Heart right ventricle (tissue), 16 donors: ENCODE measurements at places on chromosomes 4 and X. TPM values are rescaled to one million over a fixed set of nuclear protein-coding genes. Genes with fewer than 3 reads are reported as not detected.
A peak's percentile ranks its signal among the peaks of the same experiment; 100 is the strongest.

DNA sequence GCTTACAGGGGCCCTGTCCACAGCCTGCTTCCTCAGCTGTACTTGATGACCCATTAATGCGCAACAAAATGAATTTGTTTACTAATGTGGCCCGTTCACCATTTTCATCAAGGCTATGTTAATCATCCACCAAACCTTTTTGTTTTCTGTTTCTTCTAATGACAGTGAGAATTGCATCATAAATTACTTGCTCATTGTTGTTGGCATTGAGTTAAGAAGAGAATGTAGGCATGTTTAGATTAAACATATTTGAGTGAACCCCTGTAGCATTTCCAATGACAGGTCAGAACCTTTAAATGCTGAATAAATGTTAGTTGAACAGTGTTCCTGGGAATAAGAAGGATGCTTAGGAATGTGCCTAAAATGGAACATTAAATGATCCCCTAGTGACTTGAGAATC is 183.4 kb downstream of the SPRY1 start:
- no peaks in the 10 kb centered on the region for H3K4me1 ChIP-seq
- H3K27ac ChIP-seq: no peak overlapping the region
- no peak overlapping the region for H3K4me3 ChIP-seq
- H3K27me3 ChIP-seq: no peaks in the 10 kb centered on the region
- no peaks in the 10 kb centered on the region for H3K36me3 ChIP-seq

Gene TMSB15A
- not detected for total RNA-seq

GRCh38 chrX:69361311-69361845 is 142.7 kb upstream of the NALF2 start:
- no peaks in the 10 kb centered on the region for H3K4me1 ChIP-seq
- peak; percentile 16 for DNase-seq
- H3K4me3 ChIP-seq: no peak overlapping the region
- no peak overlapping the region for H3K27ac ChIP-seq
- H3K36me3 ChIP-seq: no peaks in the 10 kb centered on the region

DNA sequence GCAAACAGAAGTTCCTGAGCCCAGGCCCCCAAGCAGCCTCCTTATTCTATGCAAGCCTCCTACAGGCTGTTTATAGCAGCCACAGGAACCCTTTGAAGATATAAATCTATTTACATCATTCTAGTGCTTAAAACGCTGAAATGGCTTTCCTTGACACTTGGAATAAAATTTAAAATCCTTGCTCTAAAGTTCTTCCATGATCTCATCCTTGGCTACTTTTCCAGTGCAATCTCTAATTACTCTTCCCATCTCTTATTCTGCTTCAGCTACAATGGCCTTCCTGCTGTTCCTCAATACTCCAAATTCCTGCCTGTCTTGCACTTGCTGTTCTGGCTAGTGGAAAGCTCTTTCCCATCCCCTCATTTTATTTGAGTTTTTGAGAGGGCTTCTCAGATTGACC is 634.2 kb upstream of the NR3C2 start:
- H3K27ac ChIP-seq: no peak overlapping the region
- DNase-seq: no peak
- H3K4me3 ChIP-seq: no peak overlapping the region
- no peaks in the 10 kb centered on the region for H3K4me1 ChIP-seq
- no peaks in the 10 kb centered on the region for H3K36me3 ChIP-seq

GRCh38 chr4:76203541-76203940 is 10.1 kb downstream of the SCARB2 start:
- H3K27ac ChIP-seq: no peak overlapping the region
- no peak overlapping the region for H3K4me3 ChIP-seq
- DNase-seq: no peak
- no peaks in the 10 kb centered on the region for H3K27me3 ChIP-seq
- no peaks in the 10 kb centered on the region for H3K36me3 ChIP-seq
- H3K4me1 ChIP-seq: peaks cover 85% of the 10 kb centered on the region

GRCh38 chr4:11843927-11844326 is 415.2 kb upstream of the HS3ST1 start:
- no peak for DNase-seq
- no peaks in the 10 kb centered on the region for H3K36me3 ChIP-seq
- H3K4me3 ChIP-seq: no peak overlapping the region
- no peak overlapping the region for H3K27ac ChIP-seq
- H3K4me1 ChIP-seq: no peaks in the 10 kb centered on the region

- no peak overlapping the region for H3K4me3 ChIP-seq
- no peaks in the 10 kb centered on the region for H3K36me3 ChIP-seq
- no peak overlapping the region for H3K27ac ChIP-seq
Measured at GRCh38 chr4:804804-805203, 21.1 kb downstream of the CPLX1 start.

Gene ACSL4
- 62.0 TPM for total RNA-seq

- DNase-seq: peak; percentile 46
- H3K27ac ChIP-seq: no peak overlapping the region
- no peaks in the 10 kb centered on the region for H3K4me1 ChIP-seq
Measured at GRCh38 chrX:119067023-119067739, 5.6 kb upstream of the CT47C1 start.

GRCh38 chr4:59039046-59039445 is 1928.9 kb upstream of the IGFBP7 start:
- H3K36me3 ChIP-seq: no peaks in the 10 kb centered on the region
- H3K27me3 ChIP-seq: no peaks in the 10 kb centered on the region
- DNase-seq: no peak
- H3K4me1 ChIP-seq: no peaks in the 10 kb centered on the region
- H3K4me3 ChIP-seq: no peak overlapping the region
- no peak overlapping the region for H3K27ac ChIP-seq

Gene KLHL13
- total RNA-seq: 16.5 TPM

DNA sequence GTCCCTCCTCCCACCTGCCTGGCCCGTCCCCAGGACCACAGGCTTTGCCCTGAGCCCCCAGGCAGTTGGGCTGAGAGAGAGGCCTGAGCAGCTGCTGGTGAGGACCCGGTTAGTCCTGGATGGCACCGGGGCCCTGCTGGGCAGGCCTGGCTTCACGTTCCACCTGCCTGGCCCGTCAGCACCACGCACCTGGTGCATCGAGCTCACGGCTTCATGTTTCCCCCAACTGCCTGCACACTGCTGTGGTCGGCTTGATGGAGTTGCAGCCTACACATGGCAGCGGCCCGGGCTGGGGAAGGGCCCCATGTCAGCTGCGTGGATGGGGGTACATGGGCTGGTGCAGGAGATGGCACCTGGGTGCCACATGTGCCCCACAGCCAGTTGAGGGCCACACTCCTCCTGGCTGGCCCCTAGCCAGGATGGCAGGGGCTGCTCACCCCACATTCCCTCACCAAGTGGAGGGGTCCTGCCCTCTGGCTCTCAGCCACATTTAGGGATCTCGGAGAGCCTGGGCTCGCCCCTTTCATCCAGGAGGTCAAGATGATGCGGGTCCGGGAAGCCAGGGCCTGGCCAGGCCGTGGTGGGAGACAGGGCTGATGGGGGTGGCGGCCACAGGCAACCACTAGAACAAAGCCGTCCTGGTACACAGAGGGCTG is 28.5 kb downstream of the NKX1-1 start:
- H3K4me1 ChIP-seq: no peaks in the 10 kb centered on the region
- H3K36me3 ChIP-seq: peaks cover 20% of the 10 kb centered on the region
- H3K4me3 ChIP-seq: no peak overlapping the region
- H3K27me3 ChIP-seq: no peaks in the 10 kb centered on the region

GRCh38 chr4:48762408-48762807 is 17.7 kb downstream of the FRYL start:
- peaks cover 48% of the 10 kb centered on the region for H3K4me1 ChIP-seq
- no peak overlapping the region for H3K4me3 ChIP-seq
- H3K27ac ChIP-seq: no peak overlapping the region
- no peaks in the 10 kb centered on the region for H3K27me3 ChIP-seq
- no peak for DNase-seq
- no peaks in the 10 kb centered on the region for H3K36me3 ChIP-seq

Gene MTMR8
- total RNA-seq: 0.99 TPM

GRCh38 chr4:125952631-125953030 is 637.9 kb downstream of the FAT4 start:
- no peaks in the 10 kb centered on the region for H3K36me3 ChIP-seq
- H3K4me3 ChIP-seq: no peak overlapping the region
- no peaks in the 10 kb centered on the region for H3K4me1 ChIP-seq
- DNase-seq: no peak

Gene CXCL10
- 0.61 TPM for total RNA-seq

Gene CASP6
- 10.2 TPM for total RNA-seq

- no peak overlapping the region for H3K4me3 ChIP-seq
- H3K27me3 ChIP-seq: no peaks in the 10 kb centered on the region
- H3K4me1 ChIP-seq: no peaks in the 10 kb centered on the region
- no peak overlapping the region for H3K27ac ChIP-seq
Measured at GRCh38 chrX:29746326-29746725, 469.0 kb upstream of the MAGEB2 start.
